ENCODE measurements at places on chromosomes 12 and 14.

DNA sequence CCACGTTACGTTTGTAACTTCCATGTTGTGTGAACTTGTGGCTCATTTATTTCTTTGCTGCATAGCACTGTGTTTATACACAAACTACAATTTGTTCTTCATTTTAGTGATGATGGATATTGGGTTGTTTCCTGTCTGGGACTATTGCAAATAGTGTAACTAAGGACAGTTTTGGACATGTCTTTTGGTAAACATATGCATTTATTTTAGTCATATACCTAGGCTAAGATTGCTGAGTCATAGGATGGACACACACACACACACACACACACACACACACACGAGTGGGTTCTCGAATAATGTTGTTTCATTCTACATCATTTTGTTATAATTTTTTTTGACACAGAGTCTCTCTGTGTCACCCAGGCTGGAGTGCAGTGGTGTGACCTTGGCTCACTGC lies 123.5 kb upstream of the CAND1 start:
- DNase-seq = no peak

GRCh38 chr14:74302152-74302628 lies 544 bp downstream of the ABCD4 start:
- no peak for DNase-seq

DNA sequence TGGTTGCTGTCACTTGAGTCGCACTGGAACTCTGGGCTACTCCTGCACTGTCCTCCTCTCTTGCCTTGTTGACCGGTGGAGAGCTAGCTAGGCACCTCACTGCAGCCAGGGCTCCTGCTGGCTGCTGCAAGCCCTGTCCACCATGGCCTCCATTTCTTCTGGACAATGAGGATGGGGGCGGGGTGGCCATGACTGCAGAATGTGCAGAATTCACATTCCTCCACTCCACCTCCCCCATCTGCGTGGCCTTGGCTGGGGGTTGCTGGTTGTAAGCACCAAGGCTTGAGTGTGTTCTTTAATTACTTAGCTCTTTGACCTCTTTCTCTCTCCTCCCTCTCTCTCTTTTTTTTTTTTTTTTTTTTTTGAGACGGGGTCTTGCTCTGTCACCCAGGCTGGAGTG lies 248.5 kb downstream of the PCNX1 start:
- no peak for DNase-seq

DNA sequence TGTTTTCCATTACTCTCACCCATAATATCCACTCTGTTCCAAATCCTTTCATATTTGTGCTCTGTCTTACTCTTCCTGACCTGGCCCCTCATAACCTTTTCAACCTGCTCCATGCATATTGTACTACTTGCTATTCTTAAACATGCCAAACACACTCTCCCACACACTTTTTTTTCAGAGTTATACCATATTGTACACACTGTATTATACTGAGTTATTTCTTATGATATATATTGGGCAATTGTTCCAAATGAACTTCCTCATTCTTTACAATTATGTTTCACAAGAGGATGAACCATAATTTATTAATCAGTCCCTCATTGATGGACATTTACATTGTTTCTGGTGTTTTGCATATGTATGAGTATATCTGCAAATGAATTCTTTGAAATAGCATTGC lies 18.5 kb downstream of the ATL1 start:
- DNase-seq = no peak

DNA sequence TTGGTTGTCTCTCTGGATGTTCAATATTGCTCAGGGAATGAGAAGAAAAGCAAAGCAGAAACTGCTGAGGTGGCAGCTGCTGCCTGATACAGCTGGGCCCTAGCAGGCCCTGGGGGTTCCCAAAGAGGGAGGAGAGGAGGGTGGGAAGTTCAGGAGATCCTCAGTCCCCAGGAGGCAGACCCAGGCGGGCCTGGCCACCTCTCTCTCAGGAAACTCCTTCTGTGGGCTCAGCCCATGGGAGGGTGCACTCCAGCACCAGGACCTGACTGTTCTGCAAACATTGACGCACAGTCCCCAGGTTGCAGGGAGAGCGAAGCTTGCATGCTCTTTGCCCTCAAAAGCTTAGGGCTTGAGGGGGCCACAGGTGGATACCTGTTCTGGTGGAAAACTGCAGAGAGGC lies 29.6 kb downstream of the IRF2BPL start:
- DNase-seq = no peak

DNA sequence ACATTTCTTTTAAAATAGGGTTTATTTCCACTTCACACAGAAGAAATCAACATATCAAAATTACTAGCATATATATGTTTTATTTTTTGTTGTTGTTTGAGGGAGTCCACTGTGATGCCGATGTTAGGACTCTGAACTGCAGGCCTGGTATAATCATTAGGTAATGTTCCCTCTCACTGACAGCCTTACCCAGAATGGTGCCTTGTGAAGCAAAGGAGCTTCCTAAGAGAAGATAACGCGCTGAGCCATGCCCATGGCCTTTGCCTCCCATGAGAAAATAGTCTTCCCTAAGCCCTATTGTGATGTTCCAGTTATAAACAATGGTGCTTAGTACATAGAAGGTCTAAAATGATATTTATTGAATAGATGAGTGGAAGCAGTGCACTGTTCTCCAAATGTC lies 12.0 kb downstream of the GNG2 start:
- DNase-seq = no peak

GRCh38 chr12:65728455-65728847 lies 95.8 kb upstream of the HMGA2 start:
- no peak for DNase-seq

GRCh38 chr12:41907550-41907949 lies 237.1 kb downstream of the GXYLT1 start:
- no peak for DNase-seq

DNA sequence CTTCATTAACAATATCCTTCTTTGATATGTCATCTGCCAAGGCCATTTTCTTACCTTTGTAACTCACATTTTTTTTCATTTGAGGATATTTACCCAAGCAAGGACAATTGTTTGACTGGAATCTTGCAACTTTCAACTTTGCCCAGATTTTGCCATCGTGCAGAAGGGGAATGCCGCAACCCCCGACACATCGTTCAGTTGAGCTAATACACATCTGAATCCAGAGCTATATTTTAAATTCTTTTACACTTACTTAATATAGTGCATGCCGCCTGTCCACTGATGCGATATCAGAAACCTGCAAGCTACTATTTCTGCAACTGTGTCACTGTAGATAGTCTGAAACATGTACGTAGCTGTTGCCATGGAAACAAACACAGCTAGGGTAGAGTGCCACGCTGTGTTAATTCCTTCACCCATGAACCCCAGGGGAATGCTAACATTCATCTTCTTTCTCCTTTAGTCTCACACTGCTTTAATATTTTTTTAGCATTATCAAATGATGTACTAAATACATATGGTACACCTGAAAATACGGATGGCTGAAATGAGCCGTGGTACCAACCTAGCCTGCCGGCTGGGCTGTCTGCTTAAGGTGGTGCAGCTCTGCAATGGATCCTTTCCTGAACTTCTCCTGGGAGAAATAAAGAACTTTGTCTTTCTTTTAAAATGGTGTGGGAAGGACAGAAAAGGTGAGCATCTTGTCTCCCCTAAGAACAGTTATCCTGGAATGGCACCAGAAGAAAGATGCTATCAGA lies 77.0 kb upstream of the FOXN3 start:
- no peak for DNase-seq

GRCh38 chr14:61478971-61479473 lies 157.6 kb downstream of the PRKCH start:
- no peak for DNase-seq
